ENCODE measurements at places on chromosomes 12 and 14. TPM values are rescaled to one million over a fixed set of nuclear protein-coding genes. Genes with fewer than 3 reads are reported as not detected.

The CCDC175 gene
- total RNA-seq, result not detected

The KRT72 gene
- not detected for total RNA-seq

DNA sequence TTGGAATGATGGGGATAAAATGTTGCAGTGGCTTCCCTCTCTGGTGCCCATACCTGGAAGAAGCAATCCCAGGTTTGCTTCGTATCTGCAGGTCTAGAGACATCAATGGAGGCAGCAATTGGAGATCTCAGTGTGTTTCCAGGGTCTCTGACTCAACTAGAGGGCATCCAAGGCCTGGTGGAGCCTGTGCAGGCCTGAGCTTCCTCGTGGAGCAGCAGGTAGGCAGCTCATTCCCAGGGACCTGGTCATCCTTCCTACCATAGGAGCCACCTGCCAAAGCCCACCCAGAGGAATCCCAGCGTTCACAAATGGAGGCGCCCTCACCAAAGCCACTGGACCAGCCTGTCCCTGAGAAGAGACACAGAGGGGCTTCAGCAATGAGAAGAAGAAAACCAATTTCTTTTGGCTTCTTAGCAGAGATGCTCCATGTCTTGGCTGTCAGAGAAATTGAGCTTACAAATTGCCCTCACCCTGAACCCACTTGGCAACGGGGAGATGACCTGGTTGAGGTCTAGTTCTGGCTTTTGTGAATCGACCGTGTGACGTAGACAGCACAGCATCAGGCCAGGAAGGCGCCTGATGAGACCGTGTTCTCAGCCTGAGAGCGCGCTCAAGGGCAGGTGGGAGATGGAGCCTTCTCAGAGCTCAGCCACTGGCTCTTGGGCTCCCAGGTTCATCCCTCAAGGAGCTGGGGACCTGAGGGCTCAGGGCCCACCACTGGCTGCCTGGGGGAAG, 283.6 kb downstream of the DPF3 start:
- DNase-seq, result no peak

The C14orf180 gene
- not detected for total RNA-seq

GRCh38 chr14:63308723-63309317, 9.9 kb downstream of the GPHB5 start:
- DNase-seq, result no peak

- DNase-seq, result no peak
Measured at GRCh38 chr12:176321-177181, 37.4 kb downstream of the SLC6A12 start.

DNA sequence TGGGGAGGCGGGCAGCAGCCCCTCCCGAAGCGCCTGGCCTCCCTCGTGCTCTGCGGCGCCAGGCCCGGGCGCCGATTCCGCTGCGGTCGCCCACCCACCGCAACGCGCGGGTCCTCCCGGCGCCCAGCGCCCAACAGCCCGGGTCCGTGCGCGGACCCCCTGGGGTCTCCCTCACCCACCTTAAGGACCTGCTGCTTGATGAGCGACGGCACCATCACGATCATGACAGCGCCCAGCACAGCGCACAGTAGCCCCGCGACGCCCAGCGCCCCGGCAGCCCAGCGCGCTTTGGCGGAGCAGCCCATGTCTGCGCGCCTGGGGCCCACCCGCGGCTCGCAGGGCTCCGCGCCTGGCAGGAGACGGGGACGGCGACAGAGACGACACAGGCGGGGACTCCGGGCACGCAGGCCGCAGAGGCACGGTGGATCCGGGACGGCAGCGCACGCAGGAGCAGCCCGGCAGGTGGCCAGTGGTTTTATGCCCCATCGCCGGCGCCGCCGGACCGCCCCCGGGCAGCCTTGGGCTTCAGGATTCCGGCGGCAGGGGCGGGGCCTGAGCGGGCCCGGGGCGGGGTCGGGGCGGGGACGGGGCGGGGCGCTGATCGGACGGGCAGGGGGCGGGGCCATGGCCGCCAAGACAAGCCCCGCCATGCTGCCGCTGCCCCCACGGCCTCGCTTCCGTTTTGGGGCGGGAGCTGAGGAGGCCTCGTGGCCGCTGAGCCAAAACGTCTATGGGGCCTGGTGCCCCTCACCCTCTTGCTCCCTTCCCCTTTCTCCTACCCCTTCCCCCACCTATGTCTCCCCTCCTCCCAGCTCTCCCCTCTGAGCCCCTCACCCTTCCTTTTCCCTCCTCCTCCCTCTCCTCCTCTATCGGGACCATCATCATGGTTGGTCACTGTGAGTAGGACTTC, at the start of gene SCARB1:
Gene SCARB1, minus strand, starts transcription at position 449 of the 910 bp plus-strand sequence. Its CDS starts 144 bp downstream, at position 305.
- peak; percentile 81 for DNase-seq

DNA sequence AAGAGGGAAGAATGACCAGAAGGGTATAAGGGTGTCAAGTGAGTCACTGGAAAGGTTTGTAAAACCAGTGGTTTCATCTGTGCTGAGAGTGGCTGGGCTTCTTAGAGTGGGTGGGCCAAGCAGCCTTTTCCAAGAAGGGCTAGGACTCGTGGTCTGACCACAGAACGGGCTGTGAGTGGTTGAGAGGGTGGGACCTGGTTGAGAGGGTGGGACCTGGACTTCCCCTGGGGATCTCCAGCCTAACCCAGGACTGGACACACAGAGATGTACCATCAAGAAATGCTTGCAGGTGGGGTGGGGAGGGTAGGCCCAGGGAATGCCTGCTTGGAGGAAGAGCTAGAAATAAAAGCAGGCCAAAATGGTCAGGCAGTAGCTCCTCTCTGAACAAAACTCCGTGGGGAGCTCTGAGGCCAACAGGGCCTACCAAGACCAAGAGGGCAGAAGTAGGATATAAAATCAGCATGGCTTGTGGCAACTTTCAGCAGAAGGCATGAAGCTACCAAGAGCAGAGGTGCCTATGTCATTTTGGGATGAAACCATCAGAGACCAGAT, 140.5 kb downstream of the FOXN3 start:
- peak; percentile 97 for DNase-seq
